ENCODE measurements at places on chromosomes 3 and 15.

DNA sequence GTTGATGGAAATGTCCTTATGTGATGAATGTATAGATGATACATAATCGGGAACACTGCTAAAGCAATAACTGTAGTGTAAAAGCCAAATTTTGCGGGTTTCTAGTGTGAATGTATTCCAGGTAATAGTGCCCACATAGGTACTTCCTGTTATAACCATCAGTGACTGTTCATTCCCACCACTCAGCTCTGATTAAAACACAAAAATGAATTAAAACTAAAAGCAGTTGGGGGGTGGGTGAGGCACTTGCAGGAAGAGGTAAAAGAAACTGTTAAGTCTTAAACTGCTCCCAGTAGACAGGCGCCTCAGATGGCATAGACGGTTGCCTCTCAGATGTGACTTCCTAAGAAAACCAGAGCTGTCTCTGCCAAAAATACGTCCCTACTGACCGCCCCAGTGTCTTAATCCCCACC is 893 bp upstream of the MTHFS start:
- peak overlapping the region; percentile 93 for H3K27ac ChIP-seq
- no peaks in the 10 kb centered on the region for H3K27me3 ChIP-seq
- H3K36me3 ChIP-seq: no peaks in the 10 kb centered on the region

DNA sequence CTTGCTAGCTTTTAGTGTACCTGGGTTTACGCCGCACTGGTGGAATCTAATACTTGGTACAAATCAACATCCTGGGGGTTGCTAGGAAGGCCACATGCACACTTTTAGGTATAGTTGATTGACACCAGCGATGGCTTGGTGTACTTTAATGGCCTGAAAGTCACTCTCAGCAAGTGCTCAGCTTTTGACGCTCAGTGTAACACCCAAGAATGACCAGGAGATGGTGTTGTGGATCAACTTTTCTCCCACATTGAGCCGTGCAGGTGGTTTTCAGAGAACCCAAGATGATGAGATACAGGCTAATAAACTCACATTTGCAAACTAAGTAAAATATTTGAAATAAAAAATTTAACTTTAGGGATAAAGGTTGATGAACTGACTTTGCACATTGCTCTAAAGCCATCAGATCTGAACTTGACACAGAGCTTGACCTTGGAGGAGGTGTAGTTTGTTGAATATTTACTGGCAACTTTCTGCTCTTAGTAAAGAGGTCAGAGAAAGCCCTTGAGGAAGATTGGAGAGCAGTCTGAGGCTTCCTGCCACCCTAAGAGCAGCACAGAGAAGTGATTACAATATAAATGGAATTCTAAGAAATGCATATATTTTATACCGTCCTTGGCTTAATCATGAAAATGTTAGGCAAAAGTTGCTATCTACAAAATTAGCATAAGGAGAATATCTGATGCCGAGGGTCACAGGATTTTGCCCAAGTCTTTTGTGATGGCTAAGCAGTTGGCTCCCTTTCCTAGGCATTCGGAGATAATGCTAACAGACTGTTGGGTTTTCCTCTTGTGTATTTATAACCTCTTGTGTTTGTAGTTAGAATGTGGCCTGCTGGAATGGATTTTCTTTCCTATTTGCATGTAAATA is 143.4 kb upstream of the RASGRP1 start:
- no peak overlapping the region for H3K27ac ChIP-seq
- no peaks in the 10 kb centered on the region for H3K27me3 ChIP-seq
- no peak overlapping the region for H3K4me3 ChIP-seq
- H3K4me1 ChIP-seq: no peaks in the 10 kb centered on the region
- peak; percentile 70 for DNase-seq

GRCh38 chr3:23875113-23875725 is 41.6 kb downstream of the NKIRAS1 start:
- H3K27ac ChIP-seq: no peak overlapping the region
- no peaks in the 10 kb centered on the region for H3K36me3 ChIP-seq
- H3K4me1 ChIP-seq: no peaks in the 10 kb centered on the region
- H3K27me3 ChIP-seq: no peaks in the 10 kb centered on the region

GRCh38 chr15:60871731-60872130 is 357.4 kb downstream of the RORA start:
- H3K4me1 ChIP-seq: no peaks in the 10 kb centered on the region
- H3K27me3 ChIP-seq: no peaks in the 10 kb centered on the region
- no peaks in the 10 kb centered on the region for H3K36me3 ChIP-seq

DNA sequence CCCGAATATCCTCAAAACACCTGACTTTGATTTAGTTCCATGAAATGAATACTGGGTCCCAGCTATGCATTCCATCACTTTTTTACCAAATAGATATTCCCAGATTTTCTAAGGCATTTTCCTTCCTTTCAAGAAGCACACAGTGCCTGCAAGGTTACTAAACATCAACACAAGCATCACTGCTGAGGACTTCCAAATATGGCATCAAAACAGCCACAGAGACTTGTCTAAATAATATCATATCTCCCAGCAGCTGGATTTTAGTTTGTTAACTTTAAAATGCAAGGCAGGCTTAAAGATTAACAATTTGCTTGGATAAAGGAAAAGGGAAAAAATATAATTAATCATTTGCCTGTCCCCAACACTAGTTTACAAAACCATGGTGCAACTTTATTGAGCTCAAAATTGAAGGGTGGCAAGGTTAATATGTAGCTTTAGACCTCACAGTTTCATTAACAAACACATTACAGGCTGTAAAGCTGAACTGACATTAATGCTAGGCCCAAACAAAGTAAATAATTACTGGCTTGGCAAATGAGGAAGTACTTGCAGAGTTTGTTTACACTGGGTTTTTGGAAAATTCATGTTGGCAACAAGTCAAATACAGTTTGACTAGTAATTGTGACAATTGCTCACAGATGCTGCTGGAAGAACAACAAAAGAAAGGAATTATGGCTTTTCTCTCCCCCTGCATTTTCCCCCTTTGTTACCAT is 401.7 kb upstream of the CDIN1 start:
- H3K27ac ChIP-seq: no peak overlapping the region
- no peak for DNase-seq
- H3K4me3 ChIP-seq: no peak overlapping the region
- H3K27me3 ChIP-seq: no peaks in the 10 kb centered on the region

GRCh38 chr3:170585937-170586310 is at the start of gene SLC7A14:
SLC7A14 (minus strand) TSS chr3:170586075; CDS start chr3:170526936, 59,139 bp downstream.
- H3K36me3 ChIP-seq: no peaks in the 10 kb centered on the region
- H3K4me1 ChIP-seq: peaks cover 13% of the 10 kb centered on the region
- no peak within 1 kb of the TSS for H3K4me3 ChIP-seq
- H3K27me3 ChIP-seq: no peaks in the 10 kb centered on the region
- DNase-seq: no peak
- no peak within 1 kb of the TSS for H3K27ac ChIP-seq

GRCh38 chr3:56887402-56888025 is 85.8 kb upstream of the ARHGEF3 start:
- no peaks in the 10 kb centered on the region for H3K27me3 ChIP-seq
- peaks cover 3% of the 10 kb centered on the region for H3K4me1 ChIP-seq
- no peak overlapping the region for H3K4me3 ChIP-seq
- H3K27ac ChIP-seq: no peak overlapping the region

DNA sequence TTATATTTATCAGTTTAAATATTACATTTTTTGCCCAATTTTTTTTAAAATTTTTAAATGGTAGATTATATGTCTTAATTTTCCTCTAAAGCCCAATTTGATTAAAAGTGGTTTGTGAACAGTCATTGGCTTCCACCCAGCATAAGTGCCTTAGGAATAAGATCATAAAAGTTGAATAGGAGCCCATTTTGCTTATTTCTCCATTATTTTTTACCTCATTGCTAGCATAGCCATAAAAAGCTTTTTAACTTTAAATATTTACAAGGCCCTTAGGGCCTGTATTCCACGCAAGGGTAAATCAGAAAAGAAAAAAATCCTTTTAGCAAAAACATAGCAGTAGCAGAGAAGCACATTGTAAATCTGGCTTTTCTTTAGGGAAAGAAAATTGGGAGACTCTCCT is 9.0 kb downstream of the TTC14 start:
- H3K4me3 ChIP-seq: no peak overlapping the region
- peaks cover 66% of the 10 kb centered on the region for H3K36me3 ChIP-seq
- no peak overlapping the region for H3K27ac ChIP-seq
- H3K4me1 ChIP-seq: no peaks in the 10 kb centered on the region
- no peak for DNase-seq

DNA sequence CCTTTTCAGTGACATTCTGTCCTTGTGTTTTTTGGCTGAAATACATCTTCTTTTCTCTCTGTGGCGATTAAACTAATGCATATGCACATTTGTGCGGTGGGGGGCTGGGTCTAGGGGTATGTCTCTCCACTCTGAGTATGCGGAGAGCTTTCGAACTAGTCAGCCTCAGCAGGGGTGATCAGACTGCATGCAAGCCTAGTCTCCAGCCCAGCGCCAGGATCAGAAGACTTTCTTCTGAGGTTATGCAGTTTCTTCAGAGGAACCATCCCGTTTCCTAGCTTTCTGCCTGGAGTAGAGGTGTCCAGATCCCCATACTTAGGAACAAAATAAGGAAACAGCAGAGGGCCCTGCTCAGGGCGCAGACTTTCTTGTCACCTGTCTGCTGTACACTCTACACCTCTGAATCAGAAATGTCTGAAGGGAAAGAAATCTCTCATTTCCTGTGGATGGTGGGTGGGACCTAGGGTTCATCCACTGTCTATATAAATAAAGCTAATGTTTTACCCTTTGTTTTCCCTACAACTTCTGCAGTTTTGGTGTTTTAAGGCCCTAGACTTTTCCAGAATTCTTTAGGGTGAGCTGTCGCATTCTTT is 230.4 kb downstream of the ABHD5 start:
- no peak overlapping the region for H3K4me3 ChIP-seq
- no peaks in the 10 kb centered on the region for H3K4me1 ChIP-seq
- no peaks in the 10 kb centered on the region for H3K27me3 ChIP-seq
- no peak overlapping the region for H3K27ac ChIP-seq

DNA sequence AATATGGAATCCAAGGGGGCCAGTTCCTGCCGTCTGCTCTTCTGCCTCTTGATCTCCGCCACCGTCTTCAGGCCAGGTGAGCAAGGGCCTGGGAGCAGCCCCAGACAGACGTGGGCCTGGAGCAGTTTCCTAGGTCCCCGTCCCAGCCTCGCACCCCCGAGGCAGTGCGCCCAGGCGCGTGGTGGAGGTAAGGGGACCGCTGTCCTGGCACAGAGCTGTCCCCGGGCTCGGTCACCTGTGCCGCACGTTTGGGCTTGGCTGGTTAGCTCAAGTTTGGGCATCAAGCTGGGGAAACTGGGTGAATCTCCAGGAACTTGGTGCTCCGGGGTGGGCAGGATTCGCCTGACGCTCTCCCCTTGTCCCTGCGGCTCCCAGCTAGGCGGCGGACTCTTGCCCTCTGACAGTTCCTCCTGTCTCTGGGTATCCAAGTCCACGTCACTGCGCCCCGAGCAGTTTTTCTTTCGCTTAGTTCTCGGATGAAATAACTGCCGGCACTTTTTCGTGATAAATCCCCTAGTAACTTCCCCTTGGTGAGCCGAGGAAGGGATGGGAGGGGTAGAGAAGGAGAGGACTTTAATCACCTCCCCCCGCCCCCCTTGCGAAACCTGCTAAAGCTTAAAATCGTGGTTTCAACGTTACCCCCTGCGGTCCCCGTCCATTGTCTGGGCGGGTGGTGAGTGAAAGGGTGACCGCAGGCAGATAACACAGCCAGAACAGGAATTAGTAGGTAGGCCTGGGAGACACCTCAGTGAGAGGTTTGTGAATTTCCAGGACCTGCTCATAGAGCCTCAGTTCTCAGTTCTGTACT is 901 bp downstream of the ALCAM start:
- no peaks in the 10 kb centered on the region for H3K27me3 ChIP-seq
- peak overlapping the region; percentile 85 for H3K27ac ChIP-seq
- peak; percentile 88 for DNase-seq
- H3K4me3 ChIP-seq: peak overlapping the region; percentile 69

- no peaks in the 10 kb centered on the region for H3K4me1 ChIP-seq
- H3K27ac ChIP-seq: no peak overlapping the region
- no peaks in the 10 kb centered on the region for H3K27me3 ChIP-seq
- DNase-seq: no peak
Observed at GRCh38 chr3:171095063-171095462, 68.5 kb upstream of the SLC2A2 start.

DNA sequence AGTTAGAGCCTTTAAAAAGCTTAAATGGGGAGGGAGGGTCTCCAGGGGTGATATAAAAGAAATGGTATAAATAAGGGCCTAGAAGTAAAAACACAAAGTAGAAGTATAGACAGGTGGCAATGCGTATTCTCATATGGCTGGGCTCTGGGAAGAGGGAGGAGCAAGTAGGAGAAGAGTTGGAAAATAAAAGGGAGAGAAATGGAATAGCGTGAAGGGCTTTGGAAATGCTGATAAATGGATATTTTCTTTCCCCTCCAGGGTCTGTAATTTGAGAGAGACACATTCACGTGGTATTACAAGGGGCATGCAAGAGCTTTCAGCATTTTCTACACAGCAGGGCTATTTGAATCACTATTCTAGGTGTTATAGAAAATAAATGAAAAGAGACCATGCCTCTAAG is 313.7 kb downstream of the RYR3 start:
- no peaks in the 10 kb centered on the region for H3K27me3 ChIP-seq
- no peaks in the 10 kb centered on the region for H3K4me1 ChIP-seq
- no peaks in the 10 kb centered on the region for H3K36me3 ChIP-seq
- DNase-seq: no peak
- H3K4me3 ChIP-seq: no peak overlapping the region

DNA sequence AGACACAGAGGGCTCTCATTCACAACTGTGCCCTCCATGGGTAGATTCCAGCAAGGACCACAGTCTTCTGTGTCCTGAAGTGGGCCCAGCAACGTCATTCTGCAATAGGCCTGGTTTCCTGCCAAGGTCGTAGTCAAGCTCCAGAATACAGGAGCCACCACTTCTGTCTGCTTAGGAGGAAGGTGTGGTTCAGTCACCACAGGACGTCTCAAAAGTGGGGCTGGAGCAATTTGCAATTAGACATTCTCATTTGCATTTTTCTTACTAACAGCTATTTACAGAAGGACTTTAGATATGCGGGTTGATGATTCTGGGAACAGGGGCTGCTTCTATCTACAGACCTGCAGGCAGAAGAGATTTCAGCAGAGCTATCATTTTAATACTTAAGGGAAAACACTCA is 58.7 kb upstream of the MYRIP start:
- no peak overlapping the region for H3K27ac ChIP-seq
- H3K4me3 ChIP-seq: no peak overlapping the region
- H3K36me3 ChIP-seq: no peaks in the 10 kb centered on the region
- H3K27me3 ChIP-seq: no peaks in the 10 kb centered on the region
- H3K4me1 ChIP-seq: no peaks in the 10 kb centered on the region
- DNase-seq: no peak

- no peaks in the 10 kb centered on the region for H3K36me3 ChIP-seq
- H3K4me3 ChIP-seq: peak overlapping the region; percentile 90
- H3K27me3 ChIP-seq: no peaks in the 10 kb centered on the region
- DNase-seq: no peak
- peak overlapping the region; percentile 96 for H3K27ac ChIP-seq
Observed at GRCh38 chr3:38022896-38023709, 6.3 kb downstream of the PLCD1 start.

DNA sequence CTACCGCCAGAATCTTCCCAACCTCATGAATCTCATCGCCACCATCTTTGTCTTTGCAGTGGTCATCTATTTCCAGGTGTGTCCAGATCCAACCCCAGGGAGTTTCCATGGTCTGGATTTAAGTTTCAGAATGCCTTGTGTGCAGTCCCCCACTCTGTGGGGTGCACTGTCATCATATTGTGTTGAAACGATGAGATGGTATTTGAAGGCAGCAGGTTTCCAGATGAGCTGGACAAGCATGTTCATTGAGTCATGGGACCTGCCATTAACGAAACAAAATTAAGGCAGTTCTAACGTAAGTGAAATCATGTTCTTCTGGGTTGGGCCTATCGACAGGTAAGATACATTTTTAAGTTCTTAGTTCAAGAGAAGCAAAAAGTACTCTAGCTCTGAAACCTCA is 12.7 kb downstream of the SEC61A1 start:
- H3K27ac ChIP-seq: no peak overlapping the region
- no peak overlapping the region for H3K4me3 ChIP-seq
